LHCN-M2 (cell line): ENCODE measurements at places on chromosomes 7 and 10. TPM values are rescaled to one million over a fixed set of nuclear protein-coding genes. Genes with fewer than 3 reads are reported as not detected.
A peak's percentile ranks its signal among the peaks of the same experiment; 100 is the strongest.

RAMP3 gene
- total RNA-seq, result not detected in 2 replicates

DNA sequence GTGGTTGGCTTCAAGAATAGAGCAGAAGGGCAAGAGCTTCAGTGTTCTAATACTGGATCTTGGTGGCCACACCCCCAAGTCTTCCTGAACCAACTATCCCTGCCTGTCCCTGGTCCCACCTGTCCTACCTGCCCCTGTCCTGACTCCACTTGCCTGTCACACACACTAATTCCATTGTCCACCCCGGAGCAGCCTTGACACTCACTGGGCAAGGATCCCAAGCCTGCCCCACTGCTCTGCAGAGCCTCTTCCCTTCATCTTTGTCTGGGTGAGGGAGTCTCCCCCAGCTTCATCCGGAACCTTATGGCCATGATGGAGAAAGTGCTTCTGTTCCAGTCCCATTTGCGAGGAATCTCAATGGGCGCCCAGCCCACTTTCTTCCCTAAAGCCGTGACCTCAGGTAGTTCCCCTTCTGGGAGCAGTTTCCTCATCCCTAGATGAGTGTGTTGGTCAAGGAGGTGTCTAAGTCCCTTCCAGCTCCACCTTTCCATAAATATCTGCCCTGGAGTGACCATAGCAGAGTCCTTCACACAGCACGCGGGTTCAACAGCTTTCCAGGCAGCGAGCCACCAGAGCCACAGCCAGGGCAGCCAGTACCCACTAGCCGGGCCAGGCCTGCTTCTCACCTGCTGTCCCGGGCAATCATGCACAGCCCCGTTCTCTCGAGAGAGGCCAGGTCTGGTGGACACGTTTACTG is 61.5 kb downstream of the VIPR2 start:
- no peak for DNase-seq

DNA sequence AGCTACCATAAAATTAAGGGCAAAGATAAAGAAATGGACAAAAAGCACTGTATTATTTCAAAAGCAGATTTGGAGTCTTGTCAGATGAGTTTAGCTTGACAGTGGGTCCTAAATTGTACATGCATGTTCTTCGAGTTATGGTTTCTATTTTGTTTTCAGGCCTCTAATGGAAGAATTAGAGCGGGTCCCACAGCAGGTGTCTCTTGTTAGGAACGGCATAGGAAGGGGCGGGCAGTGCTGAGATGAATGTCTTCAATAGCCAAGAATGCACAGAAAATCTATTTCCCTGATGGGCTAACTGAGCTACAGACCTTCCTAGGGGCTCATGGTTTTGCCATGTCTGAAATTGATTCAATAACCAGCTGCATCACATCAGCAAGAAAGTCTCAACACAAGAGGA is 304.4 kb downstream of the FRMD4A start:
- no peak for DNase-seq

COL26A1 gene
- not detected in 2 replicates for total RNA-seq

DNA sequence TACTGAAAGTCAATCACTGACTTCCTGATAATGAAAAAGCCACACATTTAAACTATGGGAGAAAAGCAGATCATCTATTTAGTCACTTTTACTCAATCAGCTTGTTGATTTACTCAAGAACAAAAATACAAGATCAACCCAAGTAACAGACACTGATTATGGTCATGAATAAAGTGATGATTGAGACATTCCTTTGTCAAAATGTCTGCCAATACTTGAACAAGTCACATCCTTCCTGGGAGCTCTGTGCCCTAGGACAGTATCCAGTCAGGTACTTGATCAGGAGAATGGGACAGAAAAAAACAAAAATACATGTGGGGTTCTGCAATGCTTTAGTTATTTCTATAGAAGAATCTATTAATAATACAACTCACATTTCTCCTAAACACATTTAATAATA is 150.0 kb upstream of the NEBL start:
- DNase-seq, result no peak

- DNase-seq, result no peak
Measured at GRCh38 chr7:74056096-74056915, 27.3 kb upstream of the LIMK1 start.

DNA sequence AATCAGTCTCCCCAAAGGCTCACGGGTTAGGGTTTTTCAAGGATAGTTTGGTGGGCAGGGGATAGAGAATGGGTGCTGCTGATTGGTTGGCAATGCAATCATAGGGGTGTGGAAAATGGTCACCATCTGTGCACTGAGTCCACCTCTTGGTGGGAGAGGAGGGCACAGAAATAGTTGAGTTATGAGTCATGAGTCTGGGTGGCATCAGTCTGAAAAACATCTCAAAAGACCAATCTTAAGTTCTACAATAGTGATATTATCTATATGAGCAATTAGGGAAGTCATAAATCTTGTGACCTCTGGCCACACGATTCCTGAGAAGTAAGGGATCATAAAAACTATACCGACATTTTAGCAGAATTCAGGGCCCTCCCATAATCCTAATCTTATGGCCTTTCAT is 62.7 kb downstream of the LGI1 start:
- DNase-seq, result peak; percentile 32

HERPUD2 gene
- 25.7 and 28.6 TPM in 2 replicates for total RNA-seq

- no peak for DNase-seq
Measured at GRCh38 chr10:78861529-78862327, 207.0 kb upstream of the ZMIZ1 start.

GRCh38 chr10:18423058-18423637 is 228.2 kb downstream of the NSUN6 start:
- DNase-seq, result no peak

NUPR2 gene
- not detected in 2 replicates for total RNA-seq

DNA sequence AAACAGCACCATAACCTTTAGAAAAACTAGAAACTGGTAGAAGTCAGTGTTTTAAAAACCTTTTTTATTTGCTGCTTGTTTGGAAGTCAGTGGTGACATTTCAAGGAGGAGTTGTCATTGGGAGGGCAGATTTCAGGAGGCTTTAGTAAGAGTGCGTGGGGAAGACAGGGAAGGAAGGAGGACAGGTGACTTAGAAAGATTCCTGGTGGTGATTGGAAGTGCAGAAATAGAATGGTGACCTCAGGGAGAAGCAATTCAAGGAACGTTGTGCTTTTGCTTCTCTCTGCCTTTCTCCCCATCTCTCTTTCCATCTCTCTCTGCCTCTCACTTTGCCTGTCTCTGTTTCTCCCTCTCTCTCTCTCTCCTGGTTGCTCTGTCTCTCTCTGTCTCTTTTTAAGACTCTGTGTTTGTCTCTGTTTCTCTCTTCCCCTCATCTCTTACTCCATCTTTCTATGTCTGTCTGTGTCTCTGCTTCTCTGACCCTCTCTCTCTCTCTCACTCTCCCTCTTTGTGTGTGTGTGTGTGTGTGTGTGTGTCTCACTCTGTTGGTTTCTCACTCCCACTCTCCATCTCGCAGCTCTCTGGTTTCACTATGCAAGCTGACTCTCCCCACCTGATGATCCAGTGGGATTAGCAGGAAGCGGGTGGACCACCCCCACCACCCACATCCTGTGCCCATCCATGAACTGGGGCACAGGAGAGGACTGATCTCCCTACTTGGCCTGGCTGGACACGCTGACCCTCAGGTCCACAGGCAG is 10.9 kb upstream of the PFKP start:
- DNase-seq, result no peak

HTR7 gene
- total RNA-seq, result 18.3 and 19.6 TPM in 2 replicates

GRCh38 chr7:85290269-85290668 is 103.4 kb upstream of the SEMA3D start:
- DNase-seq, result no peak

ASB4 gene
- total RNA-seq, result under 0.01 and 0.06 TPM in 2 replicates

GRCh38 chr10:21530168-21530567 is 3.9 kb upstream of the MLLT10 start:
- no peak for DNase-seq

SYNPO2L gene
- total RNA-seq, result 0.32 and 0.63 TPM in 2 replicates

ZNF273 gene
- 8.7 and 9.6 TPM in 2 replicates for total RNA-seq

BMI1 gene
- total RNA-seq, result 53.9 and 79.9 TPM in 2 replicates

GRCh38 chr10:32061440-32061839 is 5.2 kb upstream of the KIF5B start:
- no peak for DNase-seq

TMEM176B gene
- total RNA-seq, result not detected in 2 replicates

- DNase-seq, result no peak
Measured at GRCh38 chr10:102286216-102286615, 40.9 kb downstream of the GBF1 start.

DNA sequence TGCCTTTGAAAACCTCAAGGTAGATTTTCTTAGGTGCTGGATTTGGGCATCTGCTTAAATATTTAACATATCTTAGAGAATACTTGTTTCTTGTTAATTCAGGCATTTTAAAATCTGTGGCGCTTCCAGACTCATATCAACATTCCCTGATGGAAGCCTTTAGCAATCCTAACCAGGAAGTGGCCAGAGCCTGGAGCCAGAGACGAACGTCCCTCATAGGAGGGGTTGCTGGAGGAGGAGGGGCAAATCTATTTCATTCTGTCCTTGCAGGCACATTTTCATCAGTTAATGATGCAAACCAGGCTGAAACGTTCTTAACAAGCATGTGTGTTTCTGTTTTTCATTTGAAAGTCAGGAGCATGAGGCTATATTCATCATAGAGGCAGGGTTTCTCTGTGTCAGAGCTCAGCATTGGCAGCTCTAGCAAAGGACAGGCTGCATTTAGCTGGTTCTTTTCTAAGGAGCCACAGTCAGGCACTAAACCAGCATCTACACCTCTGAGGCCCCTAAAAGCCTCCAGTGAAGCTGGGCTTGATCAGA is 17.8 kb upstream of the IFIT2 start:
- peak; percentile 86 for DNase-seq

UTF1 gene
- not detected in 2 replicates for total RNA-seq

- no peak for DNase-seq
Measured at GRCh38 chr7:50069613-50070012, 23.4 kb downstream of the ZPBP start.

- DNase-seq, result no peak
Measured at GRCh38 chr7:152910545-152911225, 151.1 kb downstream of the ACTR3B start.

SPDYE9 gene
- not detected in 2 replicates for total RNA-seq

ABLIM1 gene
- total RNA-seq, result 0.26 and 0.69 TPM in 2 replicates

DNA sequence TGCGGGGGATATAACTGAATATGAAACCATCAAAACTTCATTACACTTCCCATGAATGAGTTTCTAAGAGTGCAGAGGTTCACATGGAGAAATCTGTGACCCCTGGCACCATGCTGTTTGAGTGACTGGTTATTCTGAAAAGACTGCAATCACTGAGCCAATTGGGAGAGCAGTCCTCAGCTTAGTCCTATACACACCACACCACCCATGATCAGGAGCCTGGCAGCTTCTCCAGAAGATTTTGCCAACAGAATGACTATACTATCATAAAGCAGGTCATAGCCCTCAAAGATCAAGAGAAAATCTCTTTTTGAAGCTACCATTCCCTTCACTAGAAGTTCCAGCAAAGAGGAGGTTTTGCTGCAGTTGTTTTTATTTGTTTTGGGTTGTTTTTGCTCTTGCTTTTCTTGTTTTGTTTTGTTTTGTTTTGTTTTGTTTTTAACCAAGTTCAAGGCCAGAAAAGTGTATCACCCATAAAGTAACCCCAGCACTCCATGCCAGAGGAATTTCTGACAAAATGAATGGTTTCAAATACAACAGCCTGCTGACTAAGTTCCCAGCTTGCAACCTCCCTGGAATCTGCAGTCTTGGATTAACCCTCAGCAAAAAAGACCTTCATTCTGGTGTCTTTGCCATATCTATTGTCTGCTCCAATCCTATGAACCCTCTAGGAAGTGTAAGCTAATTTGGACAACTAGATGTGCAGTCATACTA is 19.7 kb upstream of the HGF start:
- no peak for DNase-seq

PARP12 gene
- total RNA-seq, result 8.5 and 14.6 TPM in 2 replicates

DMBT1 gene
- 18.4 and 21.9 TPM in 2 replicates for total RNA-seq
